Renal cortical epithelial cell (primary cell): ENCODE measurements at places on chromosomes 5 and 9. TPM values are rescaled to one million over a fixed set of nuclear protein-coding genes. Genes with fewer than 3 reads are reported as not detected.

CDC14B gene
- total RNA-seq: 30.6 and 55.7 TPM in 2 replicates

C9orf153 gene
- 0.15 TPM in 1 of 2 replicates, not detected in the other for total RNA-seq

- no peak for DNase-seq
Measured at GRCh38 chr5:98969400-98969799, 40.6 kb upstream of the CHD1 start.

DNA sequence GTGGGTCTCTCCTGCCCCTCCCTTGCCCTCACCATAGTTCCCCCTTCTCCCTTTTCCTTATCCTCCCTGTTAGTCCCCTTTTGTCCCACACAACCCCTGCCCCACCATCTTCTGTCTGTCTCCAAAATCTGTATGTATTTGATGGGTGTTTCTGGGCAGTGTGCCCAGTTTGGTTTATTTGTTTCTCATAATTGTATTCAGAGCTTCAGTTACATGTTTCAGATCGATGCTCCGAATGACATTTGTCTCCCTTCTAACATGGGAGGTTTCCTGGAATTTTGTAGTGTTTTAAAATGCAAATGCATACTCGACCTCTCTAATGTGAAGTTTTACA, 22.2 kb downstream of the FBXL7 start:
- DNase-seq: no peak

- DNase-seq: no peak
Measured at GRCh38 chr5:123286891-123287290, 136.3 kb downstream of the CEP120 start.

DNA sequence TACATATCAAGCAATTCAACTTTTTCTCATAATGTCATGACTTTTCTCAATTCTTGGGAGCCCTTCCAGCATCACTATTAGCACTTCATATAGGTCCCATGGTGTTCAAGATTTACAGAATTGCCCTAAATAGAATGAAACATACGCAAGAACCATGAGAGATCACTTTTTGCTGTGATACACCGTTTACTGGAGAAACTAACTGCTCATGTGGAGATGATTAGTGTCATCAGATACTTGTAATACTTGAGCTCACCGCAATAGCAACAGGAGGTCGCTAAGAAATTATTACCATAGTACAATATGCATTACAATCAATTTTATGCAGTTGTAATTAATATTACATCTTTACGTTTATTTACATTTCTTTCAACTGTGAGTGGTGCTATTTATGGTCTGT, 4.8 kb upstream of the PCSK5 start:
- DNase-seq: no peak

GRCh38 chr5:139764886-139765408, 30.7 kb upstream of the PSD2 start:
- DNase-seq: no peak

DNA sequence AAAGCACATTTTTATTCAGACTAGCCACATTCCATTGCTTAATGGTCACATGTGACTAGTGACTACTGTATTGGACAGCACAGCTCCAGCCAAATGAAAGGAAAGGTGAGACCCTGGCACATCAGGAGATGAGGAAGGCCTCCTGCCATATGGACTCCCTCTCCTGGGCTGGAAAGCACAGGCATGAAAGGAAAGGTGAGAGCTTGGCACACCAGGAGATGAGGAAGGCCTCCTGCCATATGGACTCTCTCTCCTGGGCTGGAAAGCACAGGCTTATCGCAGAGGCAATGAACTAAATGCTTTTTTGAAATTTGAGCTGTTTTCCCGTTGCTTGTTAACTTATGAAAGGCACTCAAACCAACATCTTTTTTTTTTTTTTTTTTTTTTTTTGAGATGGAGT, 144.8 kb upstream of the SLC12A2 start:
- no peak for DNase-seq
